ENCODE measurements at places on chromosomes 6 and 20. TPM values are rescaled to one million over a fixed set of nuclear protein-coding genes. Genes with fewer than 3 reads are reported as not detected.

DNA sequence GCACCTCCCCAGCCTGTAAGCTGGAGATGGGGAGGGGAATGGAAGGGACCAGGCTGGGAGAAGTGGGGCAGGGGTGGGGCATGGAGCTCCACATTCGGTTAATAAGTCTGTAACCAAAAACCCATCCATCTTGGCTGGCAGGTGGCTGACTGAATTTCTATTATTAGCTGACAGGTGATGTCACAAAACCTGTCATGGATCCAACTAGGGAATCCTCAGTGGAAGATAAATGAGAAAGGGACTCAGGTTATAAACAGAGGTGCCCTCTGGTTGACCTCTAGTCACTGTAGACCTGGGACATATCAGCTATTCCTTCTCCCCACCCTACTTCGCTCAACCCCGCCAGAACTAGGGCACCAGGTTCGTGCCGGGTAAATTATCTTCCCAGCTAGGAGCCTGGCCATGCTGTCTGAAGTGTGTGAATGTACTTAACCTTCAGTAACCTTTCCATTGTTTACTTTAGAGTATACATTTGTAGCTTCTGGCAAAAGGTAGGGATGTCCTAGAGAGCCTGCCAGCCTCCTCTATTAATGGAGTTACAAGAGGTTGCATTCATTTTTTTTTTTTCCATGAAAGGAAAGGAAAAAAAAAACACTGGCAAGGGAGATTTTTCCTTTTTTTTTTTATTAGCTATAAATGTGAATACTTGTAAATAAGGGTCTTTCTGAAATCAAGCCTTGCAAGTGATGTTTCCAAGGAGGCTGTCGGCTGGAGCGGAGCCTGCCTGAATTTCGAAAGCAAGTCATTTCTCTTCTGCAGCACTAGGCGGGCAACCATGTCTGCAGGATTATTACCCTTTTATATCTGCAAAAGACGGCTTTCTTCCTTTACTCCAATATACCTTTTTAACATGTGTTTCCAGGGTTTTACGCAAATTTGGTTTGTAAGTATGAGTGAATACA is 135.9 kb downstream of the TMEM242 start:
- no peak for DNase-seq

DNA sequence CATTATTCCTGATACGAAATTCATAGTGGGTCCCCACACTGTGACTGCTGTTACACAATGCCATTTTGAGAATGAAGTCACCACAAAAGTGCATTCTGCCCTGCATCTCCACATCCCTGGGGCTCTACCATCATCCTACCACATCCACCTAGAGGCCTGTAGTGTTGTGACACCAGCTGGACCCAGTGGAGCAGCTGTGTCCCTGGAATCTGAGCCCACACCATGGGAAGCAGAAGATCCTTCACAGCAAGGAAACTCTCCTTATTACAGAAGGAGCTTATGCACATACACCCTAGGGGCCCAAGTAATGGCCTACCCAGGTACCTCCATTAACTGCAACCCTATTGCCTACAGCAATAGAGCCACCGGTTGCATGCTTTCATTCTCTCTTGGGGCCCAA is 566.6 kb upstream of the EPHA7 start:
- DNase-seq: no peak

DNA sequence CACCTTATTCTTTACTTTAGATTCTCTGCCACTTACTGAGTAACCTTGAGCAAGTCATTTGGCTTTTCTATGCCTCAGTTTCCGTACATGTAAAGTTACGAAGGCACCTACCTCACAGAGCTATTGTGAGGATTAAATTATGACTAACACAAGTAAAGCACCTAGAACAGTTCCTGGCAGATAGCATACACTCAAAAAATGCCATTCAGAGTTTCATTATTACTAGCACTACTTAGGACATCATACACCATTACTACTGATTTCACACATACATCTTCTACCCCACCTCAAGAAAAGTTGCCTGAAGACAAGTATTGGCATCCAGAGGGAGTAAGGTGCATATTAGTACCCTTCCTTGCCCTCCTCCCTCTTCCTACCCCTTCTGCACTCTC is 107.8 kb downstream of the OGFRL1 start:
- DNase-seq: no peak

DNA sequence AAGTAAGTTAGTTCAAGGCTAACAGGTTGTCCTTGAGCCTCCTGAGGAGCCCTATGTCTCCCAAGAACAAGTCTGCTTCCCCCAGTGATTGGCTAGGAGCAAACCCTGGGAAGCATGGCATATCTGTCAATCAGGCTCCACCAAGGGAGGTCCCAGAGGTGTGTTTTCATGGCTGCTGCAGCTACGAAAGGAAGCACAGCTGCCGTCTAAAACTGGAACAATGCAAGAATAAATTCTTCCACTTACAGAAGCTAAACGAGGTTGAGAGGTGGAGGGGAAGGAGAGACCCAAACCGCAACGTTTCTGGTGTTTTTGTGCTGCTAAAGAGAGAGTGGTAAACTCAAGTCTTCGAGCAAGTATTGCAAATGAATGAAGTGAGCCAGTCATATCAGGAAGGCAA is 4.9 kb upstream of the PTGIS start:
- DNase-seq: no peak

GRCh38 chr20:29427201-29428060 is 1830.0 kb upstream of the DEFB115 start:
- no peak for DNase-seq

- DNase-seq: no peak
These were observed 2.1 kb upstream of the TBXT start for GRCh38 chr6:166169549-166170421.

DNA sequence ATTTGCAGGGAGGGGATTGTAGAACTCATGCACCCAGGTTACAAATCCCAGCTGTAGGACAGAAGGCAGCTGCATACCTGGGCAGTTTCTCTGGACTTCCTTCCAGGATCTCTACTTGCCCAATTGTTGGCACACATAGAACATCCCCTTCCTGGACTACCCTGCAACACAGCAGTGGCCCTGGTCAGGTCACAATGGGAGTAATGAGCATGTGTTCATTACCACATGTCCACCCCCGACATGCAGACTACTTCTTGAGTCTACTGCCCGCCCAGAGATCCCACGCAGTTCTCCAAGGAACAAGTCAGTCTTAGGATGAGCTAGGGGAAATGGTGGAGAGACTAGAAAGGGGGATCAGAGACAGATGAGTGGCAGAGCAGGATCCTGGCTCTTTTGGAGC is 5.1 kb downstream of the PEX6 start:
- no peak for DNase-seq

DNA sequence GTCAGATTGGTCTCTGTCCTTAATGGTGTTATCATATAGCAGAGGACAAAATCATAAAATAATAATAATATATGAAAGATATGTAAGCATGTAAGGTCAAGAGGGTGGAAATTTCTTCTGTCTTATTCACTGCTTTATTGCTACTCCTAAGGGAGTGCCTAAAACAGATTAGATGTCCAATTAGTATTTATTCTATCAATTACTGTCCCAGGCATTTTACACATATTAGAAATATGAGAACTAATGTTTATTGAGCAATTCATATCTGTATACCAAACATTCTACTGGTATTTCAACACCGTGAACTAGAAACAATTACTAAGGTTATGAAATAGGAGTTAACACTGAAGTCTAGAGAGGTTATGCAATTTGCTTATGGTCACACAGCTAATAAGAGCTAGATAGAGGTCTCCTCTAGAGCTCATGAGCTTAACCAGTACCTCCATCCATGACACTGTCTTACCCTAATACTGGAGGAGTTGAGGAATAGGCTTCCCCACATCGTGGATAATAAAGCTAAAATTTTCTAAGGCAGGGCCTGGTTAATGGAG is 302.3 kb downstream of the PLCB1 start:
- DNase-seq: no peak

GRCh38 chr6:35191889-35192288 is 21.9 kb upstream of the SCUBE3 start:
- DNase-seq: no peak

DNA sequence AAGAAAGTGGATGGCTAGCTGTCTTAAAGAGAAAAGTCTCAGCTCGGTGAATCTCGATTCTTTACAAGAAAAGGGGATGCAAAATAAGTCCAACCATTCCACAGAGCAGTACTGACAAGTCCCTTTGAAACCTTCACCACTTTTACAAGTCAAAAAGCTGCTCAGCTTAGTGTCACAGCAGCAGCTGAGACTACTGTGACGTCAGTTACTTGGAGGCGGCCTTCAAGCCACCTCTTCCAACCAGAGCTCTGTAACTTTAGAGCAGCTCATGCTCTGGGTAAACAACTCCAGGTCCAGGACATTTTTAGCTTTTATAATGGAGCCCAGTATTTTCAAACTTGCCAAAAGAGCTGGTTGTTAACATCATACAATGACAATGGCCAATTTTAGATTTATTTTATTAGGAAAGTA is at the start of gene KIAA0408:
TSS of gene KIAA0408 (minus strand) at position 159 of the 411 bp plus-strand sequence. CDS start 5,408 bp downstream, outside the sequence.
- peak; percentile 89 for DNase-seq

DNA sequence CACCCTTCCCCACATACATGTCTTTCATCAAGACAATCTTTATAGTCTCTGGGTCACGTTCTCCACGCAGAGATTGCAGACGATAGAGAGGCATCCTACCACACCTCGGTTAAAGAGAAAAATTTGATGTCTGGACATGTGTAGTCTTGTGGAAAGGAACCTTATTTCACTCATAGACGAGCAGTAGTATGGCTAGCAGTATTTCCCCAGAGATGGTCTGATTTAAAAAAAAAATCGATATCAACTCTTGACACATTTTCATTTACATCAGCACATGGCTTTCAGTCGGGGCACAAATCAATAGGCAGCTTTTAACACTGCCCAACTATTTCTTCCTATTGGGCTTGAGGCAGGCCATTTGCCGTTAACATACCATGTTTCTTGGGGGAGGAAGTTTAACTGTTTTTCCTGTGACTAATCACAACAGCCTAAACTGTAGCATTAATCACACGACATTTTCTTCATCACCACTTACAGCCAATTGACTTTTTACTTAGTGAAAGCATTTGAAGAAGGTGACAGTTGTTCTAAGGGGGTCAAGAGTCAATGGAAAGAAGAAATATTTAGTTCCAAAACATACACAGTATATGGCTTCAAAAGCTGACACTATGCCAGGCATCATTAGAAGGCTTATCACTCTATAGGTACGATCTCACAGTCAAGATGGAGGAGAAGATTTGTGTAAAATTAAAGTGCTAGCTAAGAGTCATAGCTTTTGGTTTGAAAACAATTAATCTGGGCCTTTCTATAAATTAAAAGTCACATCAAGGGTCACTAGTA is 129.5 kb upstream of the HDAC2 start:
- DNase-seq: no peak

- no peak for DNase-seq
These were observed 10.3 kb downstream of the STK38 start for GRCh38 chr6:36536873-36537547.

DNA sequence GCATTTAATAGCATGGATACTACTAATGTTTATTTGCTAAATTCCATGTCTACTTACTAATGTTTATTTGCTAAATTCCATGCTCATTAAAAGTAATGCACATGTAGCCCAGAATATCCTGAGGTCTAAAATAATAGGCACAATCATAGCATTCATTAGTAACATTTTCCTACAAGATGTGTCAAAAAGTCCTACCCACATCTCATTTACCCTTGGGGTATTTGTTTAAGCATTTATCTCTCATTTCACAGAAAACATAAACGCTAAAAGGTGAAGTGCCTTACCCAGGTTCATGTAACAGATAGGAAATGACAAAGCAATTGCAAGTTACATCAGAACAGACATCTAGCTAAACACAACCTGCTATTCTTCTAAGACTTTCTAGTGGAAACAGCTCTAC is 457.1 kb downstream of the HACE1 start:
- DNase-seq: no peak

DNA sequence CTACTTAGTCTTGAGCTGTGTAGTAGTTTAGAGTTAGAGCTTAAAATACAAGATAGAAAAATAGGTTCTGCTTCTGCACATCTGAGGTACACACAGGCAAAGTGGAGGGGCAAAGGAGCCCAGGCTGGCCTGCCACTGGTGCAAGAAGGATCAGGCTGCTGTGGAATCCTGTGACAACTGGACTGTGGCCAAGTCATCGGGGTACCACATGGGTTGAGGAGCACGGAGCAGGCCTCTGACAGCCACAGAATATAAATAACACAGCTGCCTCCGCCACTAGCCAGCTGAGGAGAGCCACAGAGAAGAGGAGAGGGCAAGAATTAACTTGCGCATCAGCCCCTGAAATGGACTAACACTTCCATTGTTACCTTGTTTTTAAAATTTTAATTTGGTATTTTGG is 206.0 kb upstream of the MARCKS start:
- peak; percentile 67 for DNase-seq

GRCh38 chr6:11092668-11093375 is 812 bp upstream of the SMIM13 start:
- DNase-seq: peak; percentile 67

DNA sequence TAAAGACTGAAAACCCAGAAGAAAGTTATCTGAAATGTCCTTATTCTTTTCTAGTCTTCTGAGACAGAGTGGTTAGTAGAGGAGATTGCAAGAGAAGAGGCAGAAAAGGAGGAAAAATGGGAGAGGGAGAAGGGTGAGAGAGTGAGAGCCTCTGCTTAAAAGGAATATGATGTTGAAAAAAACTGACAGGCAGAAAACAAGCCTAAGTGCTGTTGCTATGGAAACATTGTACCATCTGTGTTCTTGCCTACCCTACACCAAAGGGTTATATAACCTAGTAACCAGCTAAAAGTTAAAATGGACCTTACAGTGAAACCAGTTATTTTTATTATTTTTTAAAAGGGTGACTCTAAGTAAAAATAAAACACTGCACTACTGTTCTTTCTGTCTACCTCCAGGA is 28.3 kb upstream of the SH3BGRL2 start:
- DNase-seq: no peak

DNA sequence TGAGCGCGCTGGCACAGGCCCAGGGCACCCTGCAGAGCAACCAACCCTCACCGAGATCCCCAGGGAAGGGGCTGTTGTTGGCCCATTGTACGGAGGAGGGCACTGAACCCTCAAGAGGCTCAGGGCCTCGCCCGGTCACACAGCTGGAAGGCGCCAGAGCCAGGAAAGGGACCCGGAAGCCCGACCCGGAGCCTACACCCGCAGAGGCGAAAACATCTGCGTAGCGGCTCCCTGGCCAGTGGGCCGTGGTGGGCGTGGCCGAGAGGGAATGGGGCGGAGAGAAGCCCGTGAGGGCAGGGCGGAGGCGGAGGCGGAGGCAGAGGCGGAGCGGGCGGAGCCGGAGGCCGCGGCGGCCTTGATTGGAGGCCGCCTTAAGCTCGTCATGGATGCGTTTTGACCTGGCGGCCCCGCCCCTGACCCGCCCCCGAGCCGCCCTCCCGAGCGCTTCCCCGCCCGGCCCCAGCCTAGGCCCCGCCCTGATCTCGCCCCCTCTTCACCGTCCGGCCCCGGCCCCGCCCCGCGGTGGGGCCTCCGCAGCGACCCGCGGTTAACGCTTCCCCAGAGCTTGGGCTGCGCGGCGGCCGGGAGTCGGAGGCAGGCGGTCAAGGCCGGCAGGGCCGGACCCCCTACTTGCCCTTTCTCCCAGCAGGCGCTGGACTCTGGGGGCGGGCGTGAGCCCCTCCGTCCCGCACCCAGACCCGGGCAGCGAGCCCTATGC is 2.1 kb upstream of the MRGBP start:
- peak; percentile 98 for DNase-seq

- DNase-seq: no peak
These were observed 31.1 kb downstream of the SERPINB6 start for GRCh38 chr6:2940010-2940850.

Gene TMEM170B
- 6.6 TPM for total RNA-seq

Gene TSBP1
- not detected for total RNA-seq

Gene TMC2
- total RNA-seq: 0.31 TPM

Gene ALDH5A1
- 12.8 TPM for total RNA-seq

Gene NOX3
- not detected for total RNA-seq

Gene PSMB1
- total RNA-seq: 118 TPM

Gene RING1
- total RNA-seq: 46.6 TPM

Gene GGTLC1
- total RNA-seq: 4.2 TPM

Gene COL10A1
- total RNA-seq: 0.28 TPM

All from lung (tissue), 17 donors.